ENCODE measurements at places on chromosomes 6 and 20. TPM values are rescaled to one million over a fixed set of nuclear protein-coding genes. Genes with fewer than 3 reads are reported as not detected.

SYCP2L gene
- total RNA-seq, result not detected

ANGPT4 gene
- total RNA-seq, result not detected

UNC5CL gene
- total RNA-seq, result 0.74 TPM

DNA sequence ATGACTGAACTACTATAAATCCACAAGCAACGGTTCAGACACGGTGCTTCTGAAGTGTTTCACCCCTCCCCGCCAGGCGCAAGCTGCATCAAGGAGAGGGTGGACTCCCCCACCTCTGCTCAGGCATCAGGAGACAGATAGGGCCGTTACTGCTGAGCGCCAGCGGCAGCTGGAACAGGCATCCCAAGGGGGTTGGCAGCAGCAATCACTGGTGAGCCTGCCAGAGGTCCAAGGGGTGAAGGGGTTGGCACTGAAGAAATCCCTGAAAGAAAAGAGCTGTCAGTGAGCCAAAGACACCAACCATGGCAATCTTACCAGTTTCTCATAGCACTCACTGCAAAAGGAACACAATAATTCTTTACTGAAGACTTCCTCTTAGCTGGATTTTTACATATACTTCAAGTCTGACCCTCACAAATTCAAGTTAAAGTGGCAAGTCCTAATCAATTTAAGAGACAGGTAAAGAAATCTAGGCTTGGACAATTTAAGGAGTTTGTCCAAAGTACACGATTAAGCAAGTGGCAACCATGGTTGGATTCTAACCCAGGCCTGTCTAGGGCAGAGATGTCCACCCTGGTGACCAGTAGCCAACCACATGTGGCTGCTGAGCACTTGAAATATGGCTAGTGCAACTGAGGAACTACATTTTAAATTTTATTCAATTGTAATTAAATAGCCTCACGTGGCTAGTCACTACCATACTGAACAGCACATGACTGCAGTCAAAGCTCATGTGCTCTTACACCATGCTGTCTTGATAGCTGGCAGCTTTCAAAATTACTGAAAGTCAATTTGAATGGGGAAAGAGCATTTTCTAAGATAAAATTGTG is 21.7 kb upstream of the TBC1D20 start:
- no peak for DNase-seq

POLH gene
- 30.6 TPM for total RNA-seq

- DNase-seq, result no peak
These were observed 12.4 kb downstream of the UBE2V1 start for GRCh38 chr20:50100552-50100951.

DNA sequence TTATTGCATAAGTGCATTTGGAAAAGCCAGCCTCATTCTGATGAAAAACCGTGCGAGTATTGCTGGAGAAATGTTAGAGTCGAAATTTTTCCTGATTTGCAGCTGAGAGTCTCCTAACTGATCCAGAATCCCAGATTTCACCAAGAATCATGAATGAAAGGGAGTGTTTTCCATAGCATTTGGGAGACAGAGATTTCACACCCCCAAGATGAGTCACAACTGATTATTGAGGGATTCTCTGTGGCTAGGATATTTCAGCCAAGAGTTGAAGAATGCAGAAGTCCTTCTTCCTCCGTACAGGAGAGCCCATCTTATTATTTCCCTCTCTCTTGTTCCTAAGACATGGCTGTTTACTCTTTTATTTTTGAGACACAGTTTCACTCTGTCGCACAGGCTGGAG is 82.2 kb upstream of the SALL4 start:
- peak; percentile 51 for DNase-seq

PTCHD4 gene
- total RNA-seq, result 9.8 TPM

WFDC2 gene
- total RNA-seq, result not detected

- DNase-seq, result peak; percentile 36
These were observed 22.6 kb downstream of the SLC2A12 start for GRCh38 chr6:134029495-134030455.

KIF25 gene
- not detected for total RNA-seq

RIN2 gene
- 36.6 TPM for total RNA-seq

All from fibroblast of the aortic adventitia (primary cell).